Stimulated activated CD4-positive, alpha-beta T cell treated with anti-CD3 and anti-CD28 coated beads, TNF-alpha, amount 100 ng/mL, for 4 hours (primary cell): ENCODE measurements at places on chromosomes 4 and X.
A peak's percentile ranks its signal among the peaks of the same experiment; 100 is the strongest.

DNA sequence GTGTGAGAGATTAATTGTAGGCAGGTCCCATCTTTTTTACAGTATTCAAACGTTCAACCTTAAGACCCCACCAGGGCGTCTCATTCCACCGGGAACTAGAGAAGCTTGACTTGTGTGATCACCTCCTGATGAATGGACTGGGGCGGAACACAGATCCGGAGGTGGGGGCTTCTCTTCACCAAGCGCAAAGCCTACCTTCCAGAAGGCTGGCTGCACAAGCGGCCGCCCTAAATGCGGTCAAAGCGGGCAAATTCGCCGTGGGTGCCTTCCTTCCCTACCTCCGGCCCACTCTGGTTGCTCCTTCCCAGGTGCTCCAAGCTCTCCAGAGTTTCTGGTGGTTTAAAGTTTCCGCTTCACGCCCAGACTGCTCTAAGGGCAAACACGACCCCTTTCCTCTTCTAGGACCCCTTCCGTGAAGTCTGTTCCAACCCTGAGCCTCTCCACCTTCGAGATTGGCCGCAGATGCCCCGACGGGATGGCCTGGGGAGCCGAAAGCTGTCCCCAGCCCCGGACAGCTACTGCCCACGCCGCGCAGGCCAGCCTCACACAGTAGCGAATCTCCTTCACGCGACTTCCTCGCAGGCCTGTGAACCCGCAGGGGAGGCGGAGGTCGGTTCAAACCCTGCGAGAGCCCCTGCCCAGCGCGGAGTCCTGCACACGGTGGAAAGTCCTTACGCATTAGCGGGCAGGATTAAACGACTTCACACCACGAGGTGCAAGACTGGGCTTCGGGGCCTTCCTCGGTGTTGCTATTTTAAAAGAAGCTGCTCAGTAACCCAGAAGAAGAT lies 1.6 kb upstream of the WWC2 start:
- DNase-seq: no peak

DNA sequence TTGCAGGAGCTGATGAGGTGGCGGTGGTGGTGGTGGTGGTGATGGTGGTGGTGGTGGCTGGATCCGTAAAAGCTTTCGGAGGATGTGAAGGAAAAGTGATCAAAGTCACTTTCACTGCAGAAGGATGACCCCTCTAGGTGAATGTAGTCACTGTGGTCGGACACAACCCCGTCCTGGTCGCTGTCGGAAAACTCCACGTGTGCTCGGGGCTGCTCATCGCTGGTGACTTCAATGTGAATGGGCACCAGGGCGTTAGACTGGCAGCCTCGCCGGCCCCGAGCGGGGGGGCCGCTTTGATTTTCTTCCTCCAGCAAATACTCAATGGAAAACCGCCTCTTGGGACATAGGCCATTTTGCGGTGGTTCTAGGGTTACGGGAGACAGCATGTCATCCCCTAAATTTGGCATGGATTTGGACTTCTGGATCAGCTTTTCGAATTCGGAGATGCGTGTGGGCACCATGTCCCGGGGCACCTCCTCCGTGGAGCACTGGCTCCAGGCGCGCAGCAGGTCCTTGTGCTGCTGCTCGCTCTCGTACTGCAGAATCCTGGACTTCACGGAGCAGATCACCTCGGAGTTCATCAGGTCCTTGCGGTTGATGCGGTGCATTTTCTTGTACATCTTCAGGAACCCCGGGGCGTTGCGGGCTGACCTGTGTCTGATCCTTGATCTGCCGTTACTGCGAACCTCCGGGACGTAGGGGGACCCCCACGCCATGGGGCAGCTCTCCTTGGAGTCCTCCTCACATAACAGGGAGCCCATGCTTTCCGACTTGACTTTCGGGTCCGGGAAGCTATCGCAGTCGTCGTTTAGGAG lies 88.3 kb upstream of the PDLIM3 start:
- no peak for DNase-seq

DNA sequence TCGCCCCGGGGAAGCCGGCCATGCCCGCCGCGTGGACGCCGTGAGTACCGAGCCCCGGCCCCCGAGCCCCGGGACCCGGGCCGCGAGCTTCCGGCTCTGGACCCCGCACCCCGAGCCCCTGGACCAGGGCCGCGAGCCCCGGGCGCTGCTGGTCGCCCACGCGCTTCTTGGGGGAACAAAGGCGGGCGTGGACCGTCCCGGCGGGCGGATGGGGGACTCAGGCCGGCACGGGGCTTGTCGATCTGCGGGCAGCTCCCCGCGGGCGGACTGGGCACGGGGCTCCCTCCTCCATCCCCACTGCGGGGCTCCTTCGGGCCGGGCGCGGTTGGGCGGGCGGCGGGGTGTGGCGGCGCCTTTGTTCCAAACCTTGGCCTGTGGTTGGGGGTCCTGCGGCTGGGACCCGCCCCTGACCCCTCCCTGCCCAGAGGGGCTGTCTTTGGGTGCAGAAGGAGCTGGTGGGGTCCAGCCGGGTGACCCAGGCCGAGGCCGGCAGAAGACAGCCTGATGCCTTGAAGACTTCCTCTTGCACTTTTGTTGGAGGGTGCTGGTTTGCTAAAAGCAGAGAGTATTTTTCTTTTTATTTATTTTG lies 25.2 kb upstream of the ADD1 start:
- no peak for DNase-seq

GRCh38 chr4:128787509-128788311 lies 21.8 kb upstream of the JADE1 start:
- DNase-seq: no peak

GRCh38 chr4:153261914-153262313 lies 57.7 kb downstream of the TRIM2 start:
- no peak for DNase-seq

- no peak for DNase-seq
Observed at GRCh38 chr4:54588404-54588803, 69.4 kb upstream of the KIT start.

- no peak for DNase-seq
Observed at GRCh38 chr4:181006499-181007260, 1236.5 kb upstream of the TENM3 start.

- no peak for DNase-seq
Observed at GRCh38 chrX:109871121-109871888, 131.6 kb upstream of the TMEM164 start.

GRCh38 chr4:40264995-40265909 lies 68.4 kb downstream of the RHOH start:
- no peak for DNase-seq

DNA sequence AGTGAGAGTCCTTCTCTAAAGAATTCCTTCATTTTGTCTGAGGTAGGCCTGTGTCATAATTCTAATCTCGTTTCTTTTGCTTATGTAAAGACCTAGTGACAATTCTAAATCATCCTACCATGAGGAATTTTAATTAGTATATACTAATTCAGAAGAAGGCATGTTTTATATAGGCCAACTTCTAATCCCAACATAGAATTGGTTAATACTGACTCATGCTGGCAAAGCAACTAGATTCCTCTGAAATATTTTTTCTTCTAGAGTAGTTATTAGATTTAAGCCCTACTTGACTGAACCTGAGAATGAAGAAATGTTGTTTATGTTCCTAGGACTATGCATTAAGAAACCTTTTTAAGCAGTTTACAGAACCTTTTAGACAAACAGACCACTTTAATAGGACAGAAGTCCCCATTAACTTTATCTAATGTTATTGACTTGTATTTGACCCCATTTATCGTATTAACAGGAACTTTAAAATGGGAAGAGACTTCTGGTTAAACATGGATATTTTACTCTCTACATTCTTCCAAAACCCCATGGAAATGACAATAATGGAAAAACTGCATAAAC lies 56.1 kb upstream of the EIF1AX start:
- no peak for DNase-seq

DNA sequence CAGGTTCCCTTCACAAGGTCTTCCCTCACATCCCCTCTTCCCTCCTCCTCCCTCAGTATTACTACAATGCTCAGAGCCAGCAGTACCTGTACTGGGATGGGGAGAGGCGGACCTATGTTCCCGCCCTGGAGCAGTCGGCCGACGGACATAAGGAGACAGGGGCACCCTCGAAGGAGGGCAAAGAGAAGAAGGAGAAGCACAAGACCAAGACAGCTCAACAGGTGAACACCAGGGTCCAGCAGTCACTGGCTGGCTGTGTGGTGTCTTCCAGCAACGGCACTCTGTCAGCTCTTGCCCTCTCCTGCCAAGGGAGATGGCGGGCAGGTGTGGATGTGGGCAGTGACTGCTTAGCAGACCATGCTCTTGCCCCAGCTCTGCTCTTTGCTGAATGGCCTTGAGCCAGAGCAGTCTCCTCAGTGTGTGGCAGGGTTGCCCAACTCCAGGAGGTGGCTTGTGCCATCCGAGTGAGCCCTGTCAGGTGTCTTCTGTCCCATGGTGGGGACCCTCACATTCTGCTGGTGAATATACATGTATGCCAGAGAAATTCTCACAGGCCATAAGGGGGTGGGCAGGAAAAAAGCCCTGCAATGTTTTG lies 11.4 kb upstream of the UBA1 start:
- no peak for DNase-seq

- DNase-seq: no peak
Observed at GRCh38 chr4:47167081-47168035, 136.0 kb downstream of the GABRB1 start.

GRCh38 chr4:164402554-164402953 lies 351.4 kb upstream of the SMIM31 start:
- no peak for DNase-seq

GRCh38 chrX:9433596-9433995 lies 31.3 kb upstream of the TBL1X start:
- no peak for DNase-seq

- no peak for DNase-seq
Observed at GRCh38 chr4:77360451-77360850, 203.4 kb downstream of the CCNG2 start.

DNA sequence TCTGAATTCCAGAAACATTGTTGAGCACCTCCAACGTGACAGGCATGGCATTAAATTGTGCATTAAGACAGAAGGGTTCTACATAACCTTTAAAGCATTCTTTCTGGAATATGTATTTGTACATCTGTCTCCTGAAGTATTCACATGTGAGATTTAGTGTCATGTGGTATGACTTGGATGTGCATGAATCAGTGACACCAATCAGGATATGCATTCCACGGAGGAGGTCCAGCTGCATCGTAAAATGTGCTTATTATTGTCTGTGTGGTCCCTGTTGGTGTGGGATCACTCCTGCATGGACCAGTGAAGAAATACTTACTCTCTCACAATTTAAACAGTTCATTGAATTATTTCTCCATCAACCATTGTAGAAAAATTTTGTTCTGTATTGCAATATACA lies 149.0 kb downstream of the MID1 start:
- no peak for DNase-seq

GRCh38 chr4:101200561-101200960 lies 146.8 kb downstream of the PPP3CA start:
- no peak for DNase-seq

DNA sequence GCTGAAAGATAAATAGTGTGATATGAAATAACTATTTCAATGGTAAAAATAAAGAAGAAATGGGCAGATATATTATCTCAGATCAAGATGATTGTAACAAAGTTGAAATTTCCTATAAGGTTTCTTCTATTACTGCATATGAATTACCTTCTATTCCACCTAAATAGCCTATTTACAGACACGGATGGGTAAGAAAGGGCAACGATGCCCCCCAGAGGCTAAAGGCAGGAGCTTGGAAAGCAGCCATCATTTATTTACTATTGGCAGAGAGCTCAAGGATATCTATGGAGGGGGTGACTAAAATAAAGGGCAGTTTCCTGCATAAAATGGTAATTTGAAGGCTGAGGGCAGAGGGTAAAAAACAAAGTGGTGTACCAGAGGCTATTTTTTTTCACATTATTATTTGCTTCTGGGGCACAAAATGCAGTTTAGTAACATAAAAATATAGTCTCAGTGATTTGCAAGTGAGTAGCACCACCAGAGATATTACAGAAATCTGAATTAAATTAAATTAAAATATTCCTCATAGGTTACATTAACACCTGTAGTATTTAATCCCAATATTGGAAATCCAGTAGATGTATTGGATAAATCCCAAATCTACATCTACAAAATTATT lies 123.1 kb downstream of the BTC start:
- DNase-seq: peak; percentile 7

GRCh38 chrX:3129256-3129655 lies 88.0 kb downstream of the ARSF start:
- no peak for DNase-seq

GRCh38 chr4:103152381-103152780 lies 45.8 kb downstream of the CENPE start:
- DNase-seq: no peak

DNA sequence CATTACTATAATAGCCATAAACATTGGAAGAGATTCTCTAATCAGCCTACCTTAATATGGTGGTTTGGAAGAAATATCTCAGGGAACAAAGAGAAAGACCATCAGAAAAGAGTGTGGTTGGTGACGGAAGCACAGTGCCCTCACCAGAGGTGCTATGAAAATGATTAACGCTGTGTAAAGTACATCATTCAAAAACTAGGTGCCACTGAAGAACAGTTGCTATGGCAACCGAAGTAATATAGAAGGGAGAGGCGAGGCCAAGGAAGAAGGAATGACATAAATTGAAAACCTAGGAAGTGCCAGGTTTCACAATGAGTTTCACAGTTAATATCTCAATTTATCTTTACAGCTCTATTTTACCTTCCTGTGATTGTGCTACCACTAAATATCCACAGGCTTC lies 57.0 kb upstream of the ARSJ start:
- DNase-seq: no peak

DNA sequence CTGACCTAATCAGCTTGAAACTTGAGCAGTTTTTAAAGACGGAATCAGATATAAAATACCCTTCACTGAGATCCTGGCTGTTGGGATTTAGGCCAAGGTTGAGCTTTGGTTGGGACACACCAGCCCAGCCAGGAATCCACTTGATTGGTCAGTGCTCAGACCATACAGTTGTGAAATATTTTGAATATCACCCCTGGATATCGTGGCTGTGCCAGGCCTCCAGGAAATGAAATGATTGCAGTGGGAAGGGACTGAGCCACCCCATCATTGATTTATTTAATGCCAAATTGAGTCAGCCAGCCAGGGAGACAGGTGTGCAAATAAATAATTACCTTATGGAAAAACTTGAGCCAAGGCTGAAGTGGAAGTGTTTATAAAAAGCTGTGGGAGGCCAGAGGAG lies 128.4 kb upstream of the SCML1 start:
- no peak for DNase-seq

DNA sequence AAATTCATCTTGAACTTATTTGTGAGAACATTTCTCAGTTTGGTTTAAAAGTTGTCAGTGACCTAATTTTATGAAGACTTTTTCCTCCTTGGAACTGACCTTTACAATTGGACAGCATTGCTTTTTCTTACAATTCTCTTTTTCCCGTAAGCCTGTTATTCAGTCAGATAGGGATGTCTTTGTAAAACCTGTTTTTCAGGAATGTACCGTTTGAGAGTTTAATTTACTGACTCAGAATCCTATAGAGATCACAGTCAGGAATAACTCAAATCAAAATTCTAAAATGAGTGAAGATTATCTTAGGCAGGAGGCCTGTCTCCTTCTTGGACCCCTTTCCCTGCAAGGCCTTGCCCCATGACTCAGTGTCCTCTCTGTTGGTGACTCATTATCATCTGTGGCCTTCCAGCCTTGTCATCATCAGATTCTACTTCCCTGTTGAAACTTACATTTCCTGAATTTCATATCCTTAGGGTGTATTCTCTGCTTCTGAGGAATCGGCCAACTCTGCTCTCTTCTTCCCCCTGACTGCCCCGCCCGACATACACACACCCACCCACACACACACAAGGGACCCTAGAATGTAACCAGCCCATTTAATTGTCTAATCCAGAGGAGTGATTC lies 99.8 kb downstream of the ARHGAP10 start:
- no peak for DNase-seq
